ENCODE measurements at places on chromosomes 13 and 19.

GRCh38 chr13:108561149-108561548 lies 68.3 kb upstream of the MYO16 start:
- no peak for DNase-seq

- DNase-seq = no peak
Measured at GRCh38 chr13:85216576-85216975, 582.6 kb downstream of the SLITRK6 start.

DNA sequence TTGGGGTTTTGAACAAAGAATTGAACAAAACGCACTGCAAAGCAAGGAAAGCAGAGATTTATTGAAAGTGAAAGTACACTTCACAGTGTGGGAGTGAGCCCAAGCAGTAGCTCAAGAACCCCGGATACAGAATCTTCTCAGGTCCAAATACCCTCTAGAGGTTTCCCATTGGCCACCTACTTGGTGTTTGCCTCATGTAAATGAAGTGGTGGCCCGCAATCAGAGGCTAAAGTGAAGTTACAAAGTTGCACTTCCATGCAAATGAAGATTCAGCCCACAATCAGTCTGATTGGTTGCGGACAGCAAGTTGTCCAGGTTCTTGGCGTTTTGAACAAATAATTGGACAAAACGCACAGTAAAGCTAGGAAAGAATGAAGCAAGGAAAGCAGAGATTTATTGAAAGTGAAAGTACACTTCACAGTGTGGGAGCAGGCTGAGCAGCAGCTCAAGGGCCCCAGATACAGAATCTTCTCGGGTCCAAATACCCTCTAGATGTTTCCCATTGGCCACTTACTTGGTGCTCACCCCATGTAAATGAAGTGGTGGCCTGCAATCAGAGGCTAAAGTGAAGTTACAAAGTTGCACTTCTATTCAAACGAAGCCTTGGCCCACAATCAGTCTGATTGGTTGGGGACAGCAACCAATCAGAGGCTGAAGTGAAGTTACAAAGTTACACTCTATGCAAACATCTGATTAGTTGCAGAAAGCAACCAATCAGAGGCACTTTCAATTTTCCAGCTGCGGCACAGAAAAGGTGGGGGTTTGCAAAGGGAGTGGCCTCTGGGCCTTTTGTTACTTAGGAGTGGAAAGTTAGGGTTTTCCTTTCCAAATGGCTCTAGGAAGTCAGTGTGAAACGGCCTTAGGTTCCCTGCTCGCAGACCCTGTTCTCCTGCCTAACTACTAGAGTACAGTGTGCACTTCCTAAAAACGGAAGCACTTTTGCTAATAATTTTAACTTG lies 4.8 kb upstream of the TM9SF2 start:
- peak; percentile 80 for DNase-seq

DNA sequence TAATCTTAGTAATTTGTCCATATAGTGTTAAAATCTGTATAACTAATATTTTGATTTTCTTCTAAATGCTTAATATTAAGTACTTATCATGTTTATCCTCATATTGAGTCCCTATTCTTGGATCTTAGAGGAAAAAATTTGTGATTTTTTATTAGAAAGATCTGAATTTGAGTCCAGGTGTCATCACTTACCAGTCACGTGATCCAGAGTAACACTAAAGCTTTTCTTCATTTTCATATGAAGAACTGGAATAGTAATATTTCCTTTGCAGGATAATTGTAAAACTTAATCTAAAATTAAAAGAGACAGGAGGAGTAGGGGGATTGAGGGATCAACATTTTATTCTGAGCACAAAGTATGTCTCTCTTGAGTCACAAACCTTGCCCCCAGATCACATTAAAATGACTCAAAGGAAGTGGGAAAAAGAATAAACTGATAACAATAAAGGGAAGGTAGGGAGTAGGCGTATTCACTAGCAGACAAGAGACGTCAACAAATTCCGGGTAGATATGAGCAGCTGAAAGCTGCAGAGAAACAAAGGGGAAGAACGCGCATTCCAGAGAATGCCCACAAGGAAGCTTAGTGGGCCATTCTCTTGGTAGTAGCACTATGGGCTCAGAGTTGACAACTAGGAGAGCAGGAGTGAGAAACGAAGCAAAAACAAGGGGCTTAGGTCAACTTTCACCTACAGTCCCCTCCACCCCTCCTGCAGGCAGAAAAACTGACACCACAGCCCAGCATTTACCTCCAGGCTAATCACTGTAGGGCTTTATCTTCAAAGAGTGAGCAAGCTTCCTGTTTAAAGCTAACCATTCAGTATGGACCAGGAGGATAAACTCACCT lies 123.1 kb downstream of the SPRY2 start:
- no peak for DNase-seq

DNA sequence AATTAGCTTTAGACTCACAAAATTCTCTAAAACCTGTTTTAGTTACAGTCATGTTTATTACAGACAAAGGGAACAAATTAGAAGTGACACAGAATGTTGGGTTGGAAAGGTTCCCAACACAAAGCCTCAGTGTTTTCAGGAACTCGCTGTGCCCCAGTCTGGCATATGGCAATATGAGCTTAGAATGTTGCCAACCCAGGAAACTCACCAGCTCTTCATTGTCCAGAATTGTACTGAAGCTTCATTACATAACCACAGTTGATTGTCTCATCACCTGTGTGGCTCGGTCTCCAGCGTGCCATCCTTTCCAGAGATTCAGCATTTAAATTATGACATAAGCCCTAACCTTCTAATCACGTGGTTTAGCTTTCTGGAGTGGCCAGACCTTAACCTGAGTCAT lies 19.1 kb downstream of the ZNF264 start:
- DNase-seq = no peak

- no peak for DNase-seq
Measured at GRCh38 chr13:47241446-47241845, 344.6 kb upstream of the HTR2A start.

DNA sequence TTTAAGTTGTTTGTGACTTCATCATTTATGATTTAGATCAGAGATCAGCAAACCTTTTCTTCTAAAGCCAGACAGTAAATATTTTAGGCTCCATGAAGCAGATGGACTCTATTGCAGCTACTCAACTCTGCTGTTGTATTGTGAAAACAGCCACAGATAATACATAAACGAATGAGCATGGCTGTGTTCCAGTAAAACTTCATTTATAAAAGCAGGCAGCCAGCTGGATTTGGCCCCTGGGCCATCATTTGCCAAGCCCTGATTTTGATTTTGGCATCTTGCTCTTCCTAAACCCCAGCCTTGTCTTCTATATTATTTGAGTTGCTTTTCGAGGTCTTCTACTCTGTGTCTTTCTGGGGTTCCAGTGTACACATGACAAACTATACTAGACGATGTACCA lies 41.3 kb downstream of the RNASEH2B start:
- no peak for DNase-seq

DNA sequence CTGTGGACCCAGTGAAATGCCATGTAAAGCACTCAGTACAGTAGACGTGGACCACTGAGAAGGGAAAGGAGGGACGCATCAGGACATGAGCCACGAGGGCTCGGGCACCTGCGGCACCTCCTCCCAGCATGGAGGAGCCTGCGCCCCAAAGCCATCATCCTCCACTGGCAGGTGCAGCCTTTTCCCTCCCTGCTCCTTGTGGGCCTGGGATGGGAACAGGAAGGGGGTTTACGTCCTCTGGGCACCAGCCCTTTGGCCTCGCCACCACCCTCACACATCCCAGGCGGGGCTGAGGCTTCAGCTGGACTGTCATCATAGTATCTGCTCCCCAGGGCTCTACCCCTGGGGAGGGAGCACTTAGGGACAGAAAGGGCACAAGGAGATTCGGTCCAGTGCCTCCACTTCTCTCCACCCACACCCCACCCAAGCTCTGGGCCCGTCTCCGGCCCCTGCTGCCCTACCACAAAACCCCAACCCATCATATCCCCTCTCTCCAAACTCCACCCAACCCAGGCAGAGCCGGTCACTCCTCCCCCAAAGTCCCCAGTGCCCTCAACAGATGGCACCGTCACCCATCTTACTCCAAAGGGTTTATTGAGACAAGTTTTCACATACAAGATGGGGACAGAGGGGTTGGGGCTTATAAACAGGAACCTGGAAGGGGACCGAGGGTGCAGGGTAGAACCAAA lies 2.2 kb upstream of the PRKD2 start:
- no peak for DNase-seq

- DNase-seq = peak; percentile 20
Measured at GRCh38 chr19:16594681-16595091, 22.5 kb upstream of the SLC35E1 start.
